ENCODE measurements at places on chromosomes 7 and 10. TPM values are rescaled to one million over a fixed set of nuclear protein-coding genes. Genes with fewer than 3 reads are reported as not detected.

- no peak for DNase-seq
Measured at GRCh38 chr10:77338143-77338542, 299.5 kb downstream of the KCNMA1 start.

The SNX10 gene
- total RNA-seq: 8.5 TPM

DNA sequence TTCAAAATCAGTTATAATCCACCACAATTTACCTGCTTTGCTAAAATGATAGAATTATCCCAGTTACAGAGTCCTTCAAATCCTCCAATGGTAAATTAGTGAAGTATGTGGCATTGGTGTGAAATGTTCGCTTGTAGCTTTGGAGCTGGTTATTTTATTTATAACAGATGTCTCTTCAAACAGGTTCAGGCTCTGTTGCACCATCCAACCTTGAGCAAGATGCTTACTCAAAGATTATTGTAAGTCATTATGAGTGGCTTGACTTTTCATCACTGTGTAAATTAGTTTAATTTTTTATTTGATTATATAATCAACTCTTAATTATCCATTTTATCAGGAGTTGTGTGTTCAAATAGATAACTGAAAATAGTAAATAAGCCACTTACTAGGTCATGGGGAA, 99.4 kb downstream of the BTRC start:
- DNase-seq: no peak

- DNase-seq: no peak
Measured at GRCh38 chr10:31771331-31771831, 157.2 kb downstream of the ARHGAP12 start.

Data from T-cell (primary cell).